ENCODE measurements at places on chromosomes 2 and 18.

DNA sequence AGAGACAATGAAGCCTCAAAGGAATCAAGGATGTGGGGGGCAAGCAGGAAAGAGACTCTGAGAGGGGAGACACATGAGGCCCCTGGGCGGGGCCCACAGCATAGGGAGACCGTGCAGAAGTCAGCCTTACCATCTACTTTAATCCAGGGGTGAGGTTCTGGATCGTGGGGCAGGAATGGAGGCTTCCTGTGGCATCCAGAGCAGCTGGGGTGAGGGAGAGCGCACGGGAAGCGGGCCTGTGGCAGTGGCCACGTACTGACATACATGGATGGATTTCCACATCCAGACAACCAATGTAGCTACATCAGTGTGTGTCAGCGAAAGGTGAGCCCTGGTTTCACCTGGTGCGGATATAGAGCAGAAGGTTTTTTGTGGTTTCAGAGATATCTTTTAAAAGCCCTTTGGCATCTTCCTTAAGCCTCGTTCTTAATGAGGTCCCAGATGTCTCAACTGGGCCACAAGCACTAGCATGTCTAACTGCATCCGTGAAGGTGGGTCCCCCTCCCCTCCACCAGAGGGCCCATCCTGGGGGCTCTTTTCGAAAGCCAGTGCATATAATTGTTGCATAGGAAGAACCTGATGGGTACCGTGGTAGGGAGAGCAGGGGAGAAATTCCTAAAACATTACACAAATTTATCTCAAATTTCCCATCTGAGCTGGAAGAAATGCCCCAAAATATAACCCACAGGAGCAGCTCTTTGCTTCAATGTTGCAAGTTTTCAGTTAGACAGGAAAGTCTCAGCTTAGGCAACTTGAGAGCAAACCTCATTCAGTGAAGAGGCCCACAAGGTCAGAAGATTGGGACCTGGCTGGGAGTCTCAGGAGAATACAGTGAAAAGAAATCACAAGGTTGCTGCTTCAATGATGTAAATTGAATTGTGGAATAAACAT lies 90.9 kb downstream of the SP3 start:
- DNase-seq: no peak

DNA sequence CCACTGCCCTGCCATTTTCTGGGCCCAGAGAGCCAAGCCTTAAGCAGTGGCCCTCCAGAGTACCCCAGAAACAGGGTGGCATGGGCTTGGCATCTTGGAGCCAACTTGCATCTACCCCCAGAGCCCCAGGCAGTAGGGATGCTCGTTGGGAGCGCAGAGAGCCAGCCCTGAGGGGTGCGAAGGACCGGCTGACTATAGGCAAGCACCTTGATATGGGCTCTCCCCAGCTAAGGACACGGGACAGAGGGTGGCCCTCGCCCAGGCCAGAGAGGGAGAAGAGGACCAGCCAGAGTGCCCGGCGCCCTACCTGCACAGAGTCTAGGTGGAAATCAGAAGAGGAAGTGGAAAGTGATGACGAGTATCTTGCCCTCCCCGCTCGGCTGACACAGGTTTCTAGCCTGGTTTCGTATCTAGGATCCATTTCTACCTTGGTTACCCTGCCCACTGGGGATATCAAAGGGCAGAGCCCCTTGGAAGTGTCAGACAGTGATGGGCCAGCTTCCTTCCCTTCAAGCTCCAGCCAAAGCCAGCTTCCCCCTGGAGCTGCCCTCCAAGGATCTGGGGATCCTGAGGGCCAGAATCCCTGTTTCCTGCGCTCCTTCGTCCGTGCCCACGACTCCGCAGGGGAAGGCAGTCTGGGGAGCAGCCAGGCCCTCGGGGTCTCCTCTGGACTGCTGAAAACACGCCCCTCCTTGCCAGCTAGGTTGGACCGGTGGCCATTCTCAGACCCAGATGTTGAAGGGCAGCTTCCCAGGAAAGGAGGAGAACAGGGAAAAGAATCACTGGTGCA lies 16.2 kb downstream of the CEP68 start:
- no peak for DNase-seq

GRCh38 chr2:202700075-202700901 lies 65.5 kb downstream of the FAM117B start:
- no peak for DNase-seq

GRCh38 chr2:157627594-157628476 lies 829 bp downstream of the ACVR1C start:
- no peak for DNase-seq

DNA sequence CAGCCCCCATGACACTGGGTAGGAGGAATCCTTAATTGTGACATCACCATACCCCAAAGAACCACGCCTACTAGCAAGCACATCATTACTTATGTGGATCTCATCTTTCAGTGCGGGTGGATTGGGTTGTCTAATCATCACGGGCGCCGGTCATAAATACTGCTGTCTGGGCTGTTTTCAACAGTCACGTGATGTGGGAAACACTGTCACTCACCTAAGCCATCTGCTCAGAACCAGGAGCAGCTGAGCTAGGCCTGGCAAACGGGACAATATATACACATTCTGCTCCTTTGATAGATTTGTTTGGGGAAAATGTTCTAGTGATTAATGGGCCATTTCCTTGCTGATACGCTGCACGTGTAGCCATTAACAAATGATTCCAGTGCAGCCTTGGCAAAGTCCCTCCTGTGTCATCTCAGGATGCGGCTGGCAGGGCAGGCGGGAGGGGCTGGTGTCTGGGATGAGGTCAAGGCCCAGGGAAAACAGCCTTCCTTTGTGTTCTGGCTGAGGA lies 145.9 kb upstream of the COPS8 start:
- no peak for DNase-seq

GRCh38 chr2:178998539-178998938 lies 51.4 kb downstream of the CCDC141 start:
- DNase-seq: no peak
